Left ventricle myocardium inferior (tissue), 1 donor: ENCODE measurements at places on chromosomes 3 and 15. TPM values are rescaled to one million over a fixed set of nuclear protein-coding genes. Genes with fewer than 3 reads are reported as not detected.

The KNG1 gene
- 0.14 TPM for total RNA-seq

The SLC6A20 gene
- total RNA-seq, result not detected

- DNase-seq, result no peak
Measured at GRCh38 chr3:128503164-128503651, 10.2 kb upstream of the GATA2 start.

- no peak for DNase-seq
Measured at GRCh38 chr15:101654171-101654570, 2.0 kb upstream of the TM2D3 start.

- DNase-seq, result no peak
Measured at GRCh38 chr3:27521179-27521871, 37.1 kb upstream of the SLC4A7 start.

DNA sequence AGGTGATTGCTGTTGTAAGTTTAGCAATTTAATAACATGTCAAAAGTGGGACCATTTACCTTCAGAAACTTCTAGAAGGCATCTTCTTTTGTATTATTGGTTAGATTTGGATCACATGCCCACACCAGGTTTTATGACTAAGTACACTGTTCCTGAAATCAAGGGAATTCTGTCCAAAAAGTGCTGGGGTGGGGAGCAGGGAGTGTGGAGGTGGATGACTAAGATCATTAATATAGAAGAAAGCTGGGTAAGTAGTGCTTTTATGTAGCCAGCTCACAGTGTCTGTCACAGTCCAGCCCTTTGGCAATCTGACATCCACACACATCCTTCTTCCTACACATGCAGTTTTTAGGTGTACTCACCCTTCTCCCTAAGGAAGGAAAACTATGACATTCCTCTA lies 120.0 kb downstream of the TMCO5A start:
- no peak for DNase-seq

GRCh38 chr3:166451997-166452396 lies 614.8 kb upstream of the BCHE start:
- no peak for DNase-seq

- DNase-seq, result no peak
Measured at GRCh38 chr3:188673646-188674186, 498.1 kb upstream of the TPRG1 start.

- no peak for DNase-seq
Measured at GRCh38 chr15:35852818-35853624, 307.1 kb upstream of the DPH6 start.

GRCh38 chr3:30113906-30114305 lies 492.5 kb upstream of the TGFBR2 start:
- no peak for DNase-seq

DNA sequence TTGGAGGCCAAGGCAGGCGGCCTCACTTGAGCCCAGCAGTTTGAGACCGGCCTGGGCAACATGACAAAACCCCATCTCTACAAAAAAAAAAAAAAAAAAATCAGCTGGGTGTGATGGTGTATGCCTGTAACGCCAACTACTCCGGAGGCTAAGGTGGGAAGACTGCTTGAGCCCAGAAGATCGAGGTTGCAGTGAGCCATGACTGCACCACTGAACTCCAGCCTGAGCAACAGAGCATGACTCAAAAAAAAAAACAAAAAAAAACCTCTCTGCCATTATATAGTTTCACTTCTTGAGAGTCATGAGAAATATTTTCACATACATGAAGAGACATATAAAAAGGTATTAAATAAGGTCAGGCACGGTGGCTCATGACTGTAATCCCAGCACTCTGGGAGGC lies 45.9 kb upstream of the CP start:
- DNase-seq, result no peak
